ENCODE measurements at places on chromosomes 2 and 18. TPM values are rescaled to one million over a fixed set of nuclear protein-coding genes. Genes with fewer than 3 reads are reported as not detected.

ACADL gene
- 0.34 TPM for total RNA-seq

VWA3B gene
- total RNA-seq, result not detected

KATNAL2 gene
- 15.2 TPM for total RNA-seq

NAT8 gene
- total RNA-seq, result not detected

HDHD2 gene
- 44.8 TPM for total RNA-seq

CHRNG gene
- total RNA-seq, result not detected

NLRC4 gene
- total RNA-seq, result not detected

DTNA gene
- total RNA-seq, result 32.7 TPM

EPHA4 gene
- 5.1 TPM for total RNA-seq
